Hematopoietic multipotent progenitor cell treated with erythropoietin and hydrocortisone succinate and interleukin-3 and kit ligand, for 4 days (in vitro differentiated cells): ENCODE measurements at places on chromosomes 11 and 22.

DNA sequence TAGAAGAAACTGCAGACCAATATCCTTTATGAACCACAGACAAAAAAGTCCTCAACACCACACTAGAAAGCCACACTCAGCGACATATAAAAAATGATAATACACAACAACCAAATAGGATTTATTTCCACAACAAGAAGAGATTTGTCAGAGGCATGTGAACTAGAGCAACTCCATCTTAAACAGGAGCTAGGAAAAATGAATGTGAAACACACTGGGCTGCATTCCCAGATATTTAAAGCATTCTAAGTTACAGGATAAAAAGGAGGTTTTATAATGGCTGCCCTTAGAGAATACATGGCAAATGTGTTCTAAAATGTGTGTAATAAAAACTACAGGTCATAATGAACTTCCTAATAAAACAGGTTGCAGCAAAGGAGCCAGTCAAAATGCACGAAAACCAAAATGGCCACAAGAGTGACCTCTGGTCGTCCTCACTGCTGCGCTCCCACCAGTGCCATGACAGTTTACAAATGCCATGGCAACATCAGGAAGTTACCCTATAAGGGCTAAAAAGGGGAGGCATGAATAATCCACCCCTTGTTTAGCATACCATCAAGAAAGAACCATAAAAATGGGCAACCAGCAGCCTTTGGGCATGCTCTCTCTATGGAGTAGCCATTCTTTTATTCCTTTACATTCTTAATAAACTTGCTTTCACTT lies 21.8 kb downstream of the XKR3 start:
- no peak for DNase-seq

DNA sequence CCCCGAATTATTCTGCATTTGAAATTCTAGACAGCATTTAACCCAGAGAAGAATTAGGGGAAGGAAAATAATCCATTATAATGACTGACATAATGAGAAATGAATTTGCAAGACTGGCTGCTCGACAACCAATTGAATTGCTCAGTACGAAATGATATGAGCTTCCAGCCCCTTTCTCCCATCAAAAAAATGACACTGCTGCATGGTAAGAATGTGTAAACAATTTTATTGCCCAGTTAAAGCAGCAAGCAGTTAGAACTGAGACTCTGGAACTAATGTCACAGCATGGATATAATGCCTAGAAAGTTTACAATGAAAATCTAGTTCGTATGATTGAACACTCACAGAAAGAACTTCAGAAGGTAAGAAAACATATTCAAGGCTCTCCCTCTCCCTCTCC lies 24.7 kb upstream of the PCF11 start:
- no peak for DNase-seq

DNA sequence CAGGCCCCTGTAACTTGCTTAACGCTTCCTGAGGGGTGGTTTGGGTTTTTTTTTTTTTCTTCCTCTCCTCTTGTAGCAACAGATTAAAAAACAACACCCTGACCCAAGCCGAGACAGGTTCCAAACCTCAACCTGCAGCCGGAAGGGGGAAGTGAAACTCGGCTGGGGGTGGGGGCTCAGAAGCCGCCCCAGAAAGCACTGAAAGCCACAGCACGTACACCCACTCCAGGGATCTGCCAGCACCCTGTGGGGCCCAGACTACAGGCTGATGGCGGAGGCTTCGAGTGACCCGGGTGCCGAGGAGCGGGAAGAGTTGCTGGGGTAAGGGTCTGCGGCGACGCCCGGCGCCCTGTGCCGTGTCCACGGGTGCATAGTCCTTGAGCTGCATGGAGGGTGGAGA lies at the start of gene LSP1:
Gene LSP1 (plus strand): TSS at position 208 of the 400 bp plus-strand sequence. CDS start 61 bp downstream, at position 269.
- peak; percentile 82 for DNase-seq

- no peak for DNase-seq
Measured at GRCh38 chr11:39145346-39145745, 2314.1 kb downstream of the LRRC4C start.

DNA sequence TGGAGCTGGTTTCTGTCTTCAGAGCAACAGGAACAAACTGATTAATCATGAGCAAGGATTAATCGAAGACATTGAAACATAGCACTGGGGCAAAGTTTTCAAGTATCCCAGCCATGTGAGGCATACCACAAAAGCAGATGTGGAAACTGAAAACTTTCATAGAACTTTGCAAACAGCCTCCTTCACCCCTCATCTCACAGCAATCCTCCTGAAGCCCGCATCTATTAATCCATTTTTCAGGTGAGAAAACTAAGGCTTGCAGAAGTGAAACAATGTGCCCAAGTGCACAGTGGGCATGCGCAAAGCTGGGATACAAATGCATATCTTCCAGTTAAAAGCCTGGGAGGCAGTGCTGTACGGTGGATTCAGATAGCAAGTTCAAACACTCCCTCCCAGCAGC lies 58.6 kb upstream of the HMGXB4 start:
- no peak for DNase-seq

DNA sequence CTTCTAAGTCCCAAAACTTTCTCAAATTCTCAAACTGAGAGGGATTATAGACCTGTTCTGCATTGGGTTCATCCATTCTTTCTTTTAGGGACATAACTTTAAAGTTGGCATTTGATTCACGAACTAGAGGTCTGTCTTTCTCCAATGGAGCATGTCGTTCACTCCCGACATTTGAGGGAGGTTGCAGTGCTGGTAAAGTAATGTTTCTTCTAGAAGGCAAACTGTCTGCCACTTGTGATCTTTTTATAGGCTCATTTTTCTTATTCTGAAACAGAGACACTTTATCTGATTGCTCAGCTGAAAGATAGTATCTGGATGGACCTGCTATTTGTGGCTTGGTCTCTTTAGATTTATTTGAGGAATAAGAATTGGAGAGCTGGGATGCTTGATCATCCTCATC lies 40.4 kb upstream of the CCDC89 start:
- no peak for DNase-seq

DNA sequence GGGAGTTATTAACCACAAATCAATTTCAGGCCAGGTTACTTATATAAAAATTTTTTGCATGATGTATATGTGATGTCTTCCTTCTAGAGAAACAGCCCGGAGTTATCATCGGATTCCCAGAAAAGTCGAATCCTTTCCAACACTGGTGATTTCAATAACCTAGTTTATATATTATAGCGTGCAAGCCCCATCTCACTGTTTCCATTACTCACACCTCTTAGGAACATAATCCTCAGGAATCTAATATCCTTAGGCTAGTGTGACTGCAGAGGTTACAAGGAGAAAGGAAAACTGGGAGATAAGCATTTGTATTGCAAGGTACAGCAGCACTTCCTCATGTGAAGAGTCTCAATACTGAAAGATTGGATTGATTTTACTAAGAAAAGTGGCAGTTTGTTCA lies 20.3 kb downstream of the ARHGAP20 start:
- DNase-seq = no peak

- DNase-seq = peak; percentile 6
Measured at GRCh38 chr11:110339456-110340250, 43.2 kb upstream of the RDX start.

- DNase-seq = no peak
Measured at GRCh38 chr11:68406324-68407313, 53.9 kb upstream of the PPP6R3 start.

GRCh38 chr11:120911943-120912342 lies 112.0 kb upstream of the TBCEL start:
- DNase-seq = no peak

DNA sequence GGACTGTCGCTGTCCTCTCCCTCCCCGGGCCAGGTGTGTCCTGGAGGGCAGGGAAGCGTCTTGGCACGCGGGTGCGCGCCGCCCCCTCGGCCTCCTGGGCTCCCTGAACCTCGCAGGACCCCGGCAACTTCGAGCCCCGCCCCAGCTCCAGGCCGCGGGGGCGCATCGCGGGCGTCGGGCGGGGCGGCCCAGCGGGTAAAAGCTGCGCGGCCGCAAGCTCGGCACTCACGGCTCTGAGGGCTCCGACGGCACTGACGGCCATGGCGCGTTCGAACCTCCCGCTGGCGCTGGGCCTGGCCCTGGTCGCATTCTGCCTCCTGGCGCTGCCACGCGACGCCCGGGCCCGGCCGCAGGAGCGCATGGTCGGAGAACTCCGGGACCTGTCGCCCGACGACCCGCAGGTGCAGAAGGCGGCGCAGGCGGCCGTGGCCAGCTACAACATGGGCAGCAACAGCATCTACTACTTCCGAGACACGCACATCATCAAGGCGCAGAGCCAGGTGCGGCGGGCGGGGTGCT lies at the start of gene CST6:
Gene CST6 (plus strand): TSS at position 224 of the 519 bp plus-strand sequence. CDS start 37 bp downstream, at position 261.
- DNase-seq = peak; percentile 35

GRCh38 chr11:121231576-121232278 lies 60.8 kb upstream of the SC5D start:
- no peak for DNase-seq

DNA sequence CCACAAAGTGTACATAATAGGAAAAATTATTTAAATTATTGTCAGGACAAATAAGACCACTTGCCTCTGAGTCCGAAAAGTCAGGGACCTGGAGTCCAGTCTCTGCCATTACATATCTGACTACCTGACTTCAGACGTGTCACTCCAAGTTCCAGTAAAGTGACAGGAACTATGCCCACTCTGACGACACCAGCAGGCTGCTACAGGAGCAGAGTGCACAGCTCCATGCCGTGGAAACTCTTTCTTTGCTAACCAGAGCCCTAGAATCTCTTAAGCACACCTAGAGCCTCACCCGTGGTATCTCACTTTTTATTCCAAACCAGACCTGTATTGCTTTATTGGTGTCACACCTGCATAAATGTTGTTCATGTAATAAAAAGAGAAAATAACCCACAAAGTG lies 93.7 kb downstream of the PLEKHA7 start:
- DNase-seq = no peak

GRCh38 chr11:848380-848931 lies 5.8 kb downstream of the TSPAN4 start:
- peak; percentile 79 for DNase-seq

DNA sequence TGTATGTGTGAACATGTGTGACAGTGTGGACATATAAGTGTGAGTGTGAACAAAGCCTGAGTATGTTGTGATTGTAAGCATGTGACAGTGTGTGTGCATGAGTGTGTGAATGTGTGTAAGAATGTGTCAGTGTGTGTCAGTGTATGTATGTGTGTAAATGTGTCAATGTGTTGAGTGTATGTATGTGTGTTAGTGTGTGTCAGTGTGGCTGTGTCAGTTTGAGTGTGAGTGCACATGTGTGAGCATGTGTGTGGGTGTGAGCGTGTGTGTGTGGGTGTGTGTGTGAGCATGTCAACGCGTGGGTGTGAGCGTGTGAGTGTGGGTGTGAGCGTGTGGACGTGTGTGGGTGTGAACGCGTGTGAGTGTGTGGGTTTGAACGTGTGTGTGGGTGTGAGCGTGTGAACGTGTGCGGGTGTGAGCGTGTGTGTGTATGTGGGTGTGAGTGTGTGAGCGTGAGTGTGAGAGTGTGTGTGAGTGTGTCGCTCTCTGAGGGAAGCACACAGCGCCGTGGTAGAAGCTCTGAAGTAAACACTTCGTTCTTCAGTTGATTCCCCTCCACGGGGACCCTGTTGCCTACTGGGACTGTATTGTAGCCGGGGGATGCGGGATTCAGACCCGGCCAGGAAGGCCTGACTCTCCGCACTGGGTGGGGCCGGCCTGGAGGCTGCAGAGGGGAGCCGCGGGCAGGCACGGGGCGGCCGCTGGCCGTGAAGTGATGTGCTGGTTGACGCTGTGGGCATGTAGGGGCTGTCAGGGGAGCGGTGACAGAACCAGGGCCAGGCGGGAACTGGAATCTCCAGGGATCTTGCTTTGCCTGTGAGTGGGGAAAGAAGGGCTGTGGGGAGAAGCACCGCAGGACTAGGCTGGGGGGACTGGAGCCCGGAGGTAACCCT lies 21.1 kb downstream of the RPS6KA4 start:
- no peak for DNase-seq
